ENCODE measurements at places on chromosomes 16 and 17. TPM values are rescaled to one million over a fixed set of nuclear protein-coding genes. Genes with fewer than 3 reads are reported as not detected.

GRCh38 chr17:78618264-78619066 is 41.3 kb upstream of the DNAH17 start:
- DNase-seq, result no peak

GRCh38 chr16:52785653-52786052 is 238.7 kb upstream of the TOX3 start:
- no peak for DNase-seq

DNA sequence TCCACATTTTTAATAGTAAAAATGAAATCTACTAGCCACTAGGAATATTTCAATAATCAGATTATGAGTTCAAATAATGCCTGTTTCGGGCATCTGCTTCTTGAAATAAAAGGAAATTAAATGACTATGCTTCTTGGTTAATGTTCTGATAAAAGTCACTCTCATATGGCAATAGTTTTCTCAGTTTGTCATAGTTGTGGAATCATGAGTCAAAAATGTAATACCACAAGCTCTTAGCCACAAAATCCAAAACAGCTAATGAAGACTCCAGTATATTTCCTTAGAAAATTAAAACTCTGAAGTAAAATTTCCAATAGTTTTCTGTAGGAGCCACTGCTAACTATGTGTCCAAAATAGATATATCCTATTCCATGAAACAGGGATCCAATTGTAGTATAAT is 676.3 kb upstream of the CDH8 start:
- DNase-seq, result no peak

- DNase-seq, result no peak
These were observed 44.6 kb upstream of the MAF start for GRCh38 chr16:79644971-79645667.

Gene KRT15
- 70.4 TPM for total RNA-seq

Gene CTRB1
- 2.7 TPM for total RNA-seq

- DNase-seq, result no peak
These were observed 25.7 kb downstream of the CHD9 start for GRCh38 chr16:53080345-53081031.

DNA sequence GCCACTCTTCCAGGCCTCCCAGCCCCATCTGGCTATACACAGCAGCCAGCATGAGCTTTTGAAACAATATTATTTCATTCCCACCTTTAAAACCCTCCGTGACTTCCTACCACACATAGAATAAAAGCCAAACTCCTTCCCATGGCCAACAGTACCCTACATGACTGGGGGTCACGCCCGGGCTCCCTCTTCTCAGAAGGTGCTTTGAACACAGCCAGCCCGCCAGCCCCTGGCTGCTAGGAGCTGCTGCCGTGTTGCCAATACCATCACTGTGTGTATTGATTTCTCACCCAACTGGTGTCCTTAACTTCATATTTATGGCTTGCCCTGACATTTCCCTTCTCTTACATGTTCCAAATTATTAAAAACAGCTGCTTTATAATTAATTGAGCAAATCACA is 111.2 kb downstream of the GNAO1 start:
- DNase-seq, result no peak

Gene GCGR
- 1.6 TPM for total RNA-seq
